ENCODE measurements at places on chromosomes 16 and 17.

DNA sequence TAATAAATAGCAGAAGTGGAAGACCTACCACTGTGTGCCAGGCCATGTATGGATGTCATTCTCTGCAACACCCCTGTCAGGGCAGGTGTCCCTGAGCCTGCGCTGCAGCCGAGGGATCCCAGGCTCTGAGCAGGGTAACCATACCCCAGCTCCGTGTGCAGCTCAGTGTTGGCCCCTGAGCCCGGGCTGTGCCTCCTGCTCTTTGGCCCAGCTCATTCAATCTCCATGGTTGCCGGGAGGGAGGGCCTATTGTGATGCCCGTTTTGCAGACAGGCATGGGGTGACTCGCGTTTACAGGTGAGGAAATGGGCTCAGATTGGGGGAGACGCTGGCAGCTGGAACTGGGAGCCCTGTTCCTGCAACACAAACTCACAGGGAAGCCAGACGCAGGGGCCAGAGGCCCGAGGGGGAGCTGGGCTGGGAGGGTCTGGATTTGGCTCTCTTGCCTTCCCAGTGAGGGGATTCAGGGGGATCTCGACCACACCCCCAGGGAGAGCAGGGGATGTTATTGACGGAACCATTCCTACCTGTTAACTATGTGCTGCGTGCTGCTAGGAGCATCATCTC lies 190.5 kb downstream of the IRF8 start:
- H3K27ac ChIP-seq, result no peak overlapping the region
- H3K27me3 ChIP-seq, result no peaks in the 10 kb centered on the region
- H3K4me1 ChIP-seq, result no peaks in the 10 kb centered on the region
- DNase-seq, result no peak
- H3K36me3 ChIP-seq, result no peaks in the 10 kb centered on the region

GRCh38 chr17:36689089-36689667 lies 87.8 kb downstream of the MRM1 start:
- no peak overlapping the region for H3K27ac ChIP-seq
- no peaks in the 10 kb centered on the region for H3K27me3 ChIP-seq

GRCh38 chr16:4682616-4683254 lies 10.6 kb upstream of the NUDT16L1 start:
- no peak for DNase-seq
- H3K4me1 ChIP-seq, result no peaks in the 10 kb centered on the region
- H3K36me3 ChIP-seq, result peaks cover 81% of the 10 kb centered on the region

DNA sequence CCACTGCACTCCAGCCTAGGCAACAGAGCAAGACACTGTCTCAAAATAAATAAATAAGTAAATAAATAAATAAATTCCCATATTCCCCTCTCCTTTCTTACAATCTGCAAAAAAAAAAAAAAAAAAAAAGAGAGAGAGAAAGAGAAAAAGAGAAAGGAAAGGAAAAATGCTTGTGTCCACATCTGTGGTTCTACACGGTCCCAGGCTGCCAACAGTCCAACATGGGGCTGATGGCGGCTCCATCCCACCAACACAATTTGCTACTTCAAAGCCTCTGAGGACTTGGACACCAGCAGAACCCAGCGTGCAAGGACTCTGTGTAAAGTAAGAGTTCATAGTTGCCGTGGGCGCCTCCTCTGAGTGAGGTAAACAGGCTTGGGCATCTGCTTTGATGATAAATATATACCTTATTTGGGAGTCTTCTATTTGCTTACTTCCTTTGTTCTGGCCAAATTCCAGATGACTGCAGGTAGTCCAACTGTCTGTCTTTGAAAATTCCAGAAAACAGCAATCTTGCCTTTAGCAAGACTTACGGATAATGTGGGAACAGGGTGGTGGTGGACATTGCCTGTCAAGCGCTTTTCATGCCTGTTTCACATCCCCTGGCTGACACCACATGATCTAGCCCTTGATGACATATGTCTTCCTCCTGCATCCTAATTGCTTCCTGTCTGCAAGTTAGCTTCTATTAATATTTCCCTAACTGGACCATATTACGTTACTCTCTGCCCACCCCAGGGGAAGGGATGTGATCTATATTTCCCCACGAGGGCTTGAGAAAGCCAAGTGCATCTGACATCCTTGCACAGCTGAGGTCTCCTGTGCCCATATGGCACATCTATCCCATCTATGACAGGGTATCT lies 10.1 kb downstream of the LITAF start:
- H3K27me3 ChIP-seq, result no peaks in the 10 kb centered on the region
- no peak overlapping the region for H3K4me3 ChIP-seq
- no peaks in the 10 kb centered on the region for H3K4me1 ChIP-seq

- H3K4me3 ChIP-seq, result no peak overlapping the region
- DNase-seq, result no peak
- no peaks in the 10 kb centered on the region for H3K4me1 ChIP-seq
- H3K36me3 ChIP-seq, result no peaks in the 10 kb centered on the region
- H3K27ac ChIP-seq, result no peak overlapping the region
Measured at GRCh38 chr16:26087091-26087490, 395.3 kb downstream of the HS3ST4 start.

DNA sequence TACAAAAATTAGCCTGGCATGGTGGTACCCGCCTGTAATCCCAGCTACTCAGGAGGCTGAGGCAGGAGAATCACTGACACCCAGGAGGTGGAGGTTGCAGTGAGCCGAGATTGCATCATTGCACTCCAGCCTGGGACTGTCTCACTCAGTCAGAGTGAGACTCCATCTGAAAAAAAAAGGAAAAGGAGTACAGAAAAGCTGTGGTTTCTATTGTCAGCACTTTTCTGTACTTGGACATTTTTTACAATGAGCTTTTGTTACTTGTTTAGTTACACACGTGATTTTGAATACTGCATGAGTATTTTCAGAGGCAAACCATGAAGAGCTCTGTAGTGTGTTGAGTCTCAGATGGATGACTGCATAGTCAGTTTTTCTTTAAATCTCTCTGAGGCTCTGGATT lies 26.3 kb downstream of the ZC3H18 start:
- peaks cover 42% of the 10 kb centered on the region for H3K36me3 ChIP-seq
- H3K4me3 ChIP-seq, result no peak overlapping the region
- no peak for DNase-seq
- no peak overlapping the region for H3K27ac ChIP-seq
- no peaks in the 10 kb centered on the region for H3K27me3 ChIP-seq

- H3K4me3 ChIP-seq, result no peak overlapping the region
- no peaks in the 10 kb centered on the region for H3K4me1 ChIP-seq
- no peak overlapping the region for H3K27ac ChIP-seq
- H3K27me3 ChIP-seq, result no peaks in the 10 kb centered on the region
Measured at GRCh38 chr16:17481736-17482135, 11.0 kb upstream of the XYLT1 start.

DNA sequence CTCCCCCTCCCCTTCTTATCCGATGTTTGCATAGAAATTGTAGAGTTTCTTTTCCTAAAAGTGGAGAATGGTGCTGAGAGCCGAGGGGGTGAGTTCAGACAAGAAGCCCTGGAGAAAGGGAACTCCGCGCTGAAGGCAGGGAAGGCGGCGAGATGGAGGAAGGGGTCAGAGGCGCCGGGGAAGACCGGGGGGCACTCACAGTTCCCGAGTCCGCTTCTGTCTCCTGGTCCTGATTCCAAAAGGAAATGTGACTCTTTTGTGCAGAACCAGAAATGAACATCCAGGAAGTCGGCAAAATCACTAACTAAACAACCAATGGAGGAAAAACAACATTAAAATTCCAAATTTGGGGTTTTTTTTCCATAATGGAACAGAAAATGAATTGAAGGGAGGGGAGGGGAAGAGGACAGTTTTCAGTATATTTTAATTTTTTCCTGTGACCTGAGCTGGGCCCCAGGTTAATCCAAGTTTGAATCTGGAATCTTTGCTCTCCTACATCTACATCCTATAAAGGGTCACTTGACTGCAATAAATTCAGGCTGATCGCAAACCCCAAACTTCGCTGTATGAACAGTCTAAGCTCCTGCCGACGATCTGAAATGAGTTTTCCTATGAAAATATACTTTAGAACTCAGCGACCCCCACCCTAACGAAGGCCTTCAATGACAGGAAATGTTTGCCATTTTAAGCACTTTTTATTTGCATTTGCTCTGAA lies 252.3 kb downstream of the C16orf95 start:
- H3K4me1 ChIP-seq, result peaks cover 16% of the 10 kb centered on the region
- peak overlapping the region; percentile 90 for H3K27ac ChIP-seq
- H3K4me3 ChIP-seq, result peak overlapping the region; percentile 41
- no peak for DNase-seq

GRCh38 chr17:51951741-51952140 lies 206.8 kb downstream of the CA10 start:
- H3K36me3 ChIP-seq, result no peaks in the 10 kb centered on the region
- no peak overlapping the region for H3K27ac ChIP-seq
- DNase-seq, result no peak
- no peak overlapping the region for H3K4me3 ChIP-seq
- no peaks in the 10 kb centered on the region for H3K4me1 ChIP-seq

DNA sequence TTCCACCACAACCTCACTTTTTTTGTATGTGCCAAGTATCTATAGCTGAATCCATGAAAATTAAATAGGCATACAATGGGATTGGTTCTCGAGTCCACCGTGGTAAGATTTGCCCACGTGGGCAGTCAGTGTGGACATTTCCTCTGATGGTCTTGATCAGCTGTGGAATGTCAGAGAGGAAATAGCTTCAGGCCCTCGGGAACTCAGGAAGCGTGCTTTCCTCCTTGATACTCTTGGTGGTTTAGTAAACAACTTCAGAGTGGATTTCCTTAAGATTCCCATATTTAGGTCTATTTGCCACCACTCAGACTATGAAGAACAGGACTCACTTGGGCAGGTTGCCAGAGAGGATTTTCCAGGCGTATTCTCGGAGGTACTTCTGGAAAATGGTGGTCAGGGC lies 152.5 kb downstream of the VPS53 start:
- no peak for DNase-seq
- H3K4me3 ChIP-seq, result no peak overlapping the region
- peaks cover 41% of the 10 kb centered on the region for H3K36me3 ChIP-seq
- peaks cover 11% of the 10 kb centered on the region for H3K4me1 ChIP-seq
- no peak overlapping the region for H3K27ac ChIP-seq

- H3K36me3 ChIP-seq, result no peaks in the 10 kb centered on the region
- H3K27ac ChIP-seq, result no peak overlapping the region
- no peaks in the 10 kb centered on the region for H3K4me1 ChIP-seq
- DNase-seq, result no peak
Measured at GRCh38 chr16:27657811-27658210, 107.9 kb downstream of the KATNIP start.
